ENCODE measurements at places on chromosomes 6 and 20.

DNA sequence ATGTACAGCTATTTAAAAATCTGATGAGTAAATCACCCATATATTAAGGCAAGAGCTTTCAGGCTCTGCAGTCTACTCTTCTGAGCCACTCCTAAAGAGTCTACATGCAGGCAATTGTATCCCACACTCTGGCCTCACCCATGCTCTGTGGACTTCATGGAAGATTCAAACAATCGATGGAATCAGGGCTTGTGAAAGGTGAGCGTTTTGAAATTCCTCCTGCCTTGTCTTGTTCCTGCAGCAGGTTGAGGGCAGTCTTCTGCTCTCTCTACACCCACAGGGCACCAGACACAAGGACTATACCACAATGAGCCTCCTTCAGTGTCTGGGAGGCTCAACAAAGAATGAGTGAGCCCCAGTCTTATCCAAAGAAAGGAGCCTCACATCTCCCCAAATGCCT is 51.1 kb downstream of the TBC1D7 start:
- DNase-seq: no peak

DNA sequence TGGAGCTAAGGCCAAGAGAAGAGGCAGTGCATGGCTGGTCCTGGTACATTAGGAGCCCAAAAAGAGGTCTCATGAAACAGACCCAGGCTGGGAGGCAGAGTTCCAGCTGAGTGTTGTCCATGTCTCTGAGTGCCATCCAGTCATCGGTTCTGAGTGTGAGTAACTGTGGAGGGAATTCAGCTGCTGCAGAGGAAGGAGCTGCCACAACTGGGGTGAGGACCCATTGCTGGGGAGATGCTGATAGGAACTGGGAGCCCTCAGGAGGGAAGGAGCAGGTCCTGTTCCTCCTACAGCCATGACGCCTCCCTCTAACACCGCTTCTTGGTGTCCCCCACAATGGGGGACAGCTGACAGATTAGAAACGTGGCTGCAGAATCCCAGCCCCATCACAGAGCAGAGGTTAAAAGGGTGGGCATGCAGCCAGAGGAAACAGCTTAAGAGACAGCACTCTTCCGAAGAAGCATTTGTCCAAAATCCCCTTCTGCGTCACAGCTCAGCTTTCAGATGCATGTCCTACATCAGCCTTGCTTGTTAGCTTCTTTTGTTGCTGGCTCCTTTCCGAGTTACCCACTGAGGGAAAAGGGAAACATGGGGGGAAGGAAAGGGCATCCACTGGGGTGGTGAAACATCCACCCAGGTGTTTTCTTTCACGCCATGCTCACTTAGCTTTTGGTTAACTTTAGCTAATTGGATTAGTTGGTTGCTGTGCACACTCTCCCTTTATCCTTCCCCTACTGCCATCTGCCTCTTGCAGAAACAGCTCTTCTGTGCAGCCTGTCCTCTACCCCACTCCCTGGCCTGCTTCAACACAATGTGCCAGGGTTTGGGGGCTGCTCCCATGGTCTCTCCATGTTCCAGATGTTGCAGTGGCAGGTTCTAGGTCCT is 239.2 kb downstream of the SYNDIG1 start:
- DNase-seq: no peak

DNA sequence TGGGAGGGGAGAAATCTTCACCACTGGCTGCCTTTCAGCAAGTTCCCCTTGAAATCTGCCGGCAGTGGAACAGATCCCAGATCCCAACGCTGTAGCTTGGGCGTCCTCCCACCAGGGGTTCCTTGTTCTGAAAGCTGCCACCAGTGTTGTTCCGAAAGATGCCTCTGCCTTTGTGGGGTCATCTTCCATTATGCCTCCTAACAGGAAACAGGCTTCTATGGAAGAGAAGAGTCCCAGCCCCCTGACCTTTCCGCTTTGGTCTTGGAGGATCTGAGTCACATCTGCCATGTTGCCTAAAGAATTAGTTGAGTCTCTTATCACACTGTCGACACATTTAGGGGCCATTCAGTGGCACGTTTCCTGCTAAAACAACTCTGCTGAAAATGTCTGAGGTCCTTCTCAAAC is 57.5 kb upstream of the NFATC2 start:
- no peak for DNase-seq

DNA sequence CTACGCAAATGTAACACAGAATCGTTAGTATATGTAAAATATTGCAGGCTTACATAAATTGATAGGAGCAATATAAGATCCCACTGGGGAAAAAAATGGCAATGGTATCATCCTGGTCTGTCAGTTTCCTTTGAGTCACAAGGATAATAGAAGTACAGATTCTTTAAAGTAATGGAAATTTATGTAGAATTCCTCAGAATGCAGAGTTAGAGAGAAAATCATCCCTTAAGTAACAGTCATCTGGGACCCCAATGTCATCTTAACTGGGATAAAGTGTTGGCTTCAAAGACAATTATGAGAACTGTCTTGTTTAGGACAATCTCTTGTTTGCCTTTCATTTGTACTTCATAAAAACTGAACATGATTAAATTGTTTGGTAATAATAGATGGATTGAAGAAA is 34.5 kb upstream of the PDE7B start:
- DNase-seq: no peak

DNA sequence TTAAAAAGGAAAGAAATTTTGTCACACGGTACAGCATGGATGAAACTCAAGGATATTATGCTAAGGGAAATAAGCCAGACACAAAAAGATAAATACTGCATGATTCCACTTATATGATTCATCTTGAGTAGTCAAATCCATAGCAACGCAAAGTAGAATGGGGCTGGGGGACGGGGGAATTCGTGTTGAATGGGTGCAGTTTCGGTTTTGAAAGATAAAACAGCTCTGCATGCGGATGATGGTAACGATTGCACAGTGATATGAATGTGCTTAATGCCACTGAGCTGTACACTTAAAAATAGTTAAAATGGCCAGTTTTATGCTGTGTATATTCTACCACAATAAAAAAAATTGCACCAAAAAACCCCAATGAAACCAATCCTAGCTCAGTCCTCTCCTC is 52.9 kb upstream of the SIRPA start:
- no peak for DNase-seq

DNA sequence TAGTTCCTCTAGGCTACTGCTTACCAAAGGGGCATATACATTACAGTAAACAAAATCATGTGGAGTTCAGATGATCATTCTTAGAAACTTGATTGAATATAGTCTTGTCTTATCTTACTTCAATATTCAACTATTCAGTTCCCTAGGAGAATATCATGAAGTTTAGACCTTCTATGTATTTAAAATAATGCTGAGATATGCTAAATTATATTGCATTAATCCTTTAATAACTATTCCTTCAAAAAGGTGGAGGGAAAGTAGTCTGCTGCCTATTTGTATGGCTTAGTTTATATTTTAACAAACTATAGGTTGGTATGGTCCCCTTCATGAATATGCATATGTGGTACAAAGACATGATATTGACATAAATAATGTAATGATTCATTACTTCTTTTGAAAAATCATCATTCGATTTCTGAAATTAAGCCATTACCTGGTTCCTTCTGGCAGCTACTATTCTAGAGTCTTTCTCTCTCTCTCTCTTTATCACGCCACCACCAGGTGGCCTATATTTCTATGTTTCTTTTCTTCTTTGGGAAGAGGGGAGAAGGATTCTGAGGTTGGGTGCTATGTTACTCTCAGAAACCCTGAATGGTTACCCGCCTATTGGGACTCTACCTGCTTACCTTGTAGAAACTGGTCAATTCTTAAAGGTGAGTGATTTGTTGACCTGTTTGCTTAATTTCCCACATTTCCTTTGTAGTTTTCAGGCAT is 855.8 kb downstream of the HACE1 start:
- no peak for DNase-seq

- DNase-seq: no peak
Observed at GRCh38 chr20:20546402-20546801, 166.0 kb downstream of the RALGAPA2 start.

Measured in NCI-H526 treated with DMSO at 0.1 percent for 48 hours (cell line).